NK-92 treated with Interleukin-12 subunit alpha and Interleukin-12 subunit beta, amount 100 ng/mL, for 24 hours (cell line): ENCODE measurements at places on chromosomes 16 and 17.
A peak's percentile ranks its signal among the peaks of the same experiment; 100 is the strongest.

- DNase-seq, result peak; percentile 50
These were observed 108.5 kb upstream of the CCL2 start for GRCh38 chr17:34146440-34147043.

DNA sequence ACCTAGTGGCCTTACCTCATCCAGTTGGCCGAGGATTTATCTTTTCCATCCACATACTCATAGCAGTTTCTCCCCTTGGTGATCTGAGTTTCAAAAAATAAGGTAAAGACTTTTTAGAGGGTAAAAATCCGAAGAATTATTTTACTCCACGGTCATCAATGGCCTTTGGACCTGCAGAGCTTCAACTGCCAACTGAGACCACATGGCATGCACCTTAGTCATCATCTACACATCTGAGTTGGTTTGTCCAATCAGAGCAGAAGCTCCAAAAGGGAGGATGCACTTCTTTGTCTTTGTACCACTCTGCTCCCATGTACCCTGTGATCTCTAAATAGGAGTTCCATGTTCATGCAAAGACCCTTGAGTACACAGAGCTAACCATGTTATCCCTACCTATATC is 15.7 kb downstream of the PRDM7 start:
- no peak for DNase-seq

DNA sequence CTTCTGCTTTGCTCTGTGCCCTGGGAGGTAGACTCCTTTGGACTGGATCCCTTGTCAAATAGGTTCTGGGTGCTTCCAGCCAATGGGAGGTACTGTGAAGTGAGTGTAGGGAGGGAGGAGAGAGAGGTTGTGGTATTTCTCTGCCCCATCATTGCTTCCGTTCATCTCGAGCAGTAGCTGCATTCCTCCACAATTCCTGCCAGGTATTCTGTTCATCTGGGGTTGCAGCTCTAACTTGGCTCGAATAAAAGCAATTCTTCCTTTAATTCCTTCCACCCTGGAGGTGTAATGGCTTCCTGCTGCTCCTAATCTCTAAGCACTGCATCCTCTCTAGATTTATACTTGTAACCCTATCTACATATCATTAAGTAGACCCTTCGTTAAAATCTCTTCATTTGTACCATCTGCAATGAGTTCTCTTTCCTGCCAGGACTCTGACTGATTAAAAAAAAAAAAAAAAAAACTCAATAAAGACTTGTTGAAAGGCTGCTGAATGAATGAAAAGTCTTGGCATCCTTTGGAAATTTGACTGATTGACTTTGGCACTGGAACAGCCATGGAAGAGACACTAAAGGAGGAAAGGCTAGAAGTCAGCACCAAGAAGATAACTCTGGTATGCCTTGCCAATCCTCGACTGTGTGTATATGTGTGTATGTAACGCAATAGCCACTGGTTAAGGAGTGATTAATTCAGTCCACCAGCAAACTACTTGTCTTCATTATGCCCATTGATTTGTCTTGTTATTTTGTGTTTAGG is 616.9 kb upstream of the SOX9 start:
- no peak for DNase-seq

DNA sequence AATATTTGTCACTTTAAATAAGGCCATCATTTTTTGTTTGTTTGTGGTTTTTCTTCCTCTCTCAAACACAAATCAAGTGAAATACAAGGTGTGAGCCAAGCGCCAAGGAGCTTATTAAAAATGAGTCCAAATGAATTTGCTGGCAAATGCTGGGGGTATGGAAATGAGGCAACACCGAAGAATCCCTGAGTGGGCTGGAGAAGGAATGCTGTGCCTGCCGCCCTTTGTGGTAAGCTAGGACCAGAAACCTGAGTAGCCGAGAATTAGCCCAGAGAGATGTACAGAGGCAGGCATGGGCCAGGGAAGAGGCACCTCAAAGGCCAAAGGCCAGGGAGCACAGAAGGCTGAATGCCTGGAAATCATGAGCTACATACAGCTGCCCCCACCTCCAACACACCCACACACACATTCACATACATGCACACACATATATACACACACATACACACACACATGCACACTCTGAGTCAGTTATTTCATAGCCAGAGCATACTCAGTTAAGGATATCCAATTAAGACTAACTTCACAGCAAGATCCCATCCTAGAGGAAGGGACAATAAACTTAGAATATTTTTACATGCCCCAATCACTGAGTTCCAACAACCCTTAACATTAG is 266.1 kb upstream of the DYNLRB2 start:
- DNase-seq, result no peak

GRCh38 chr16:27829975-27830374 is 233.5 kb downstream of the GSG1L start:
- DNase-seq, result no peak

- DNase-seq, result no peak
These were observed 20.5 kb downstream of the PRKCB start for GRCh38 chr16:23856251-23856709.

DNA sequence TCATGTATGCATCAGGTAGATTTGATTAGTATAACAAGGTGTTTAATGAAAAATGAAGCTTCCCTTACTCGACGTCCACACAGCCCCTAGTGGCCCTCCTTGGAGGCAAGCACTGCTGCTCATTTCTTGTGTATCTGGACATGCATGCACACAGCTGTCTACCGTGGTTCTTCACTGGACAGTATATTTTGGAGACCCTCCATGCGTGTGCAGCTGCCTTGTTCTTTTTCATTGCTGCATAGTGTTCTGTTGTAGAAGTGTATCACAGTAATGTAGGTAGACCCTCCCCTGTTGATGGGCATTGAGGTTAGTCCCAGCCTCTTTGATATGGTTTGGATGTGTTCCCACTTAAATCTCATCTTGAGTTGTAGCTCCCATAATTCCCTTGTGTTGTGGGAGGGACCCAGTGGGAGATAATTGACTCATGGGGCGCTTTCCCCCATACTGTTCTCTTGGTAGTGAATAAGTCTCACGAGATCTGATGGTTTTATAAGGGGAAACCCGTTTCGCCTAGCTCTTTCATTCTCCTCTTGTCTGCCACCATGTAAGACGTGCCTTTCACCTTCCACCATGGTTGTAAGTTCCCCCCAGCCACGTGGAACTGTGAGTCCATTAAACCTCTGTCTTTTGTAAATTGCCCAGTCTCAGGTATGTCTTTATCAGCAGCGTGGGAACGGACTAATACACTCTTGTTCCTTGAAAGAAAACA is 6.3 kb downstream of the CMIP start:
- no peak for DNase-seq

GRCh38 chr16:50246299-50247122 is 19.8 kb upstream of the ADCY7 start:
- no peak for DNase-seq

GRCh38 chr16:87836844-87837581 is 32.3 kb downstream of the SLC7A5 start:
- no peak for DNase-seq

GRCh38 chr17:83006515-83007455 is 72.6 kb upstream of the METRNL start:
- DNase-seq, result no peak

DNA sequence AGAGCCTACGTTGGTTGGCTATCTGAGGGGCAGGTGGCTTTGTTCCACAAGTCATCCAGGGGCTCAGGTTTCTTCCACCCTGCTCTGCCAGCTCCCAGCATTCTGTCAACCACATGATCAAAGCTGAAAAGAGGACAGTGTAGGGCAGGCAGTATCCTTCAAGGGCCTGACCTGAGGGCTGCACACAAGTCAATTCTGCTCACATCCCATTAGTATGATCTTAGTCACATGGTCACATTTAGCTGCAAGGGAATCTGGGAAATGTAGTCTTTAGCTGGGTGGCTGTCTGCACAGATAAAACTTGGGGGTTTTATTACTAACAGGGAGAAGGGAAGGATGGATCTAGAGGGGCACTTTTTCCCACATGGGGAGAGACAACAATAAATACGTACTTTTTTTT is 97.3 kb downstream of the SALL1 start:
- DNase-seq, result no peak

DNA sequence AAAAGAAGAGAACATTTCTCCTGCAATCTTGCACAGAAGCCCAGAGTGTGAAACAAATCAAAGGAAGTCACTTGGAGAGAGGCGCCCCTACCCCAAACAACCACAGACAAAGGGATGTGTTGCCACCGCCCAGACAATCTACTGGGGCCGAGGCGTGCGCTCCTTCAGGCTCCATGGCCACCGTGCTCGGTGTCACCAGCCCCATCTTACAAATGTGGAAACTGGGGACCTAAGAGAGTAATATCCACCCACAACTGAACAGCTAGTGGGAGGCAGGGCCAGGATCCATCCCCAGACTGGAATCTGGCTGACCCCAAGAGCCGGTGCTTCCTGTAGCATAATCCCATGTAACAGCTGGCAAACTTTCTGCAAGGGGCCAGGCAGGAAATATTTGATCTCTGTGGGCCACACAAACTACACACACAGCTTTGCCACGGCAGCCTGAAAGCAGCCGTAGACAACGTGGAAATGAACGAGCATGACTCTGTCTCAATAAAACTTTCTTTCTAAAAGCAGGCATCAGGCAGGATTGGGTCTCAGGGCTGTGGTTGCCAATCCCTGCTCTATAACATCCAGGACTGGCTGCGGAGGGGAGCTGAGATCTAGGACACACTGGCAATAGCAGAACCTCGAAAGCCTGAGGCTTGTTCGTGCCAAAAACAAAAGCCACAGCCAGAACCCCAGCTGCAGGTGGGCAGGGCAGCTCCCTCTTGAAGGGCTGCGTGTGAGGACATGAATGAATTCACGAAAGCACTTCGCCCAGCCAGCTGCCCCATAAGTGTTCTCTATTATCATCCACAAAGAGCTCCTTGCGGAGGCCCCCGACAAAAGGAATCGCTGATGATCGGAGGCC is 26.6 kb upstream of the GINS2 start:
- DNase-seq, result no peak

GRCh38 chr16:15757630-15758251 is 99.1 kb downstream of the MYH11 start:
- DNase-seq, result no peak

- no peak for DNase-seq
These were observed 45.2 kb upstream of the PVALEF start for GRCh38 chr17:81120149-81120484.

- DNase-seq, result no peak
These were observed 996 bp downstream of the TNFSF13 start for GRCh38 chr17:7559320-7560171.

GRCh38 chr16:68283801-68284598 is 19.7 kb downstream of the SLC7A6 start:
- DNase-seq, result no peak

DNA sequence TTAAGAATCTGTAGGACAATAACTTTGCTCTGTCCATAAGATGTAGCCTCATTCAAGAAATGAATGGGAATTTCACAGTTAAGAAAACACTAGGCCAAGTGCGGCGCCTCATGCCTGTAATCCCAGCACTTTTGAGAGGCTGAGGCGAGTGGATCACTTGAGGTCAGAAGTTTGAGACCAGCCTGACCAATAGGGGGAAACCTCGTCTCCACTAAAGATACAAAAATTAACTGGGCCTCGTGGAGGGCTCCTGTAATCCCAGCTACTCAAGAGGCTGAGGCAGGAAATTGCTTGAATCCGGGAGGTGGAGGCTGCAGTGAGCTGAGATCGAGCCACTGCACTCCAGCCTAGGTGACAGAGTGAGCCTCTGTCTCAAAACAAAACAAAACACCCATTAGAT is 19.9 kb upstream of the RSL1D1 start:
- no peak for DNase-seq

DNA sequence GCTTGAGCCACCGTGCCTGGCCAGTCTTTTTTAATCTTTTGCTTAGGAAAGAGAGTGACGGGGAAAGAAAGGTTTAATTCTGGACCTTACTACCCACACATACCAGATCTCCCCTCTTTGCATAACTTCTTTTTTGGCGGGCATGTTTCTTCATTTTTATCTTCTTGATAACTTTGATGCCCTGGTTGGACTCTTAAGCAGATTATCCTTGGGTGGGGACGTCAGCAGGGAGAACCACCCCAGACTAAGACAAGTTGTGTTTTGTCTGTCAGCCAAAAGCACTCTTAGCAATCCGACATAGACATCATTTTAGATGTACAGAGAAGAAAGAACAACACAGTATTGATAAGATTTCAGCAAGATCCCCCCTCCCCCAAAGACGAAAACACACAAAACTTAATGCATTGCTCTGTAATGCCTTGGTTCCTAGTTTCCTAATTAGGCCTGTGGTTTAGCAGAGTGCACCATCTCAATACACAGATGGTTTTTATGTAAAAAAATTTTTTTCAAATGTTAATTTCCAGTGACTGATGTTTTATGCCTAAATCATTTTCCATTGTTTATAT is 99.9 kb downstream of the MSI2 start:
- no peak for DNase-seq

DNA sequence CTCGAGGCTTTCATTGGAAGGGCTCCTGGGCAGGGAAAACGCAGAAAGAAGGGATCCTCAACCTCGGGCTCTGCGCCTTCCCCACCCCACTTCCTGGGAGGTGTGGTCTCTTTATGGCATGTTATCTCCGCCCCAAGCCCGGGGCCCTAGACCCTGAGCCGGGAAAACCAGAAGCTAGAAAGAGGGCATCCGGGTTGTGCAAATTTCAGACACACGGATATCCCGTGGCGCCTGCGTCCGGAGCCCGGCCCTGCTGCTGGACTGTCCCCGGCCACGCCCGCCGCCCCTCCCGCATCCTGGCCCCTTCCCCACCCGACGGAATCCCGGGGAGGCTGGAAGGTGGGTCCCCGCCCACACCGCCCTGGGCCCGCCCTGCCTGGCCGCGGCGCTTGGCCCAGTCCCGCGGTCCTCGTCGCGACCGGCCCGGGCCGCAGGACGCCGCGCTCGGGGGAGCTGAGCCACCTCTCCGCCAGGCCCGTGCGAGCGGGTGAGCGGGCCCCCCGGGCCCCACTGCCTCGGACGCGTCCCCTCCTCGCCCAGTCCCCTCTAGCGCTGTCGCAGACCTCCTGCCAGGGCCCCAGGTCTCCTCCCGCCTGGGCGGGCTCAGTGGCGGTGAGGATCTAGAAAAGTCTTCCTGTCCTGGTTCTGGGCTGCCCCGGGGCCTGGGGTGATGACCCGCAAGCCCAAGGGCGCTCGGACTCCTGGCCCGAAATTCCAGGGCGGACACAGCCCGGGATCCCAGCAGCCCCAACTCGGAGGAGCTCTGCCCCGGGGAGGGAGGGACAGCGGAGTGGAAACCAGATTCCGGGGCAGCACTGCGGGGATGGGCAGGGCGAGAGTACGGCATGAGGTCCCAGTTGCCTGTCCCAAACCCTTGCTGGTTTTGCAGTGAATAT is at the start of gene SLC16A5:
SLC16A5 (plus strand) TSS at position 397 of the 896 bp plus-strand sequence. CDS start 5,683 bp downstream, outside the sequence.
- DNase-seq, result no peak

- no peak for DNase-seq
These were observed 10.5 kb downstream of the SREBF1 start for GRCh38 chr17:17826342-17826713.

GRCh38 chr16:56611281-56611833 is 3.0 kb downstream of the MT2A start:
- DNase-seq, result no peak

- no peak for DNase-seq
These were observed 49.9 kb upstream of the DOC2B start for GRCh38 chr17:231191-231965.

GRCh38 chr17:46736100-46736499 is 82.4 kb downstream of the WNT3 start:
- DNase-seq, result no peak
